Stimulated activated CD4-positive, alpha-beta T cell treated with anti-CD3 and anti-CD28 coated beads, Interleukin-1b, Interleukin-23, amount 100 ng/mL, for 4 hours (primary cell): ENCODE measurements at places on chromosomes 3 and 15.

- no peak for DNase-seq
These were observed 210.0 kb downstream of the NFKBIZ start for GRCh38 chr3:102059145-102059943.

- no peak for DNase-seq
These were observed 166.8 kb downstream of the LPP start for GRCh38 chr3:188320757-188321156.

GRCh38 chr15:80375968-80376891 lies 28.0 kb upstream of the ARNT2 start:
- no peak for DNase-seq

DNA sequence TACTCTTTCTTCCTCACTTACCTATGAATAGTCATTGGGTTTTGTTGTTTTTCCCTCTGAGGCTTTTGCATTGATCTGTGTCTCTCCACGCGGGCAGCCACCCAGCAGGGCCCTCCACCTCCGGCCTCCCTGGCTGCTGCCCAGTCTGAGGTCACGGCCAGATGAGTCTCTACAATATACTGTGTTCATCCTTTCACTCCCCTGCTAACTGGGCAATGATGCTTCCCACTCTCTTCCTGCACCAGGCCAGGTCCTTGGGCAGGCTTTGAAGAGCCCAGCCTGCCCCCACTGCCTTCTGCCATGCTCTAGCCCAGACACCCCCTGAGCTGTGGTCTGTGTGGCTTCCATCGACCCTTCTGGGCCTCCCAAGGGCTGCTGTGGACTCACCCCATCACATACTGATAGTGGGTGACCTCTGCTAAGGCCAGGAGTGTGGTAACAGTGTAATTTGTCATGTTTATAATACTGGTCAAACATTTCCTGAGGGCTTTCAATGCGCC lies 18.0 kb downstream of the PDIA5 start:
- DNase-seq = no peak

- DNase-seq = no peak
These were observed 296.2 kb downstream of the ZBTB20 start for GRCh38 chr3:114850898-114851297.

- DNase-seq = no peak
These were observed at the start of gene BOC for GRCh38 chr3:113211330-113212149. Gene BOC (plus strand): TSS chr3:113211557. CDS start chr3:113249803, 38,246 bp downstream.

- peak; percentile 53 for DNase-seq
These were observed 152.2 kb downstream of the IGSF11 start for GRCh38 chr3:118882353-118882947.

DNA sequence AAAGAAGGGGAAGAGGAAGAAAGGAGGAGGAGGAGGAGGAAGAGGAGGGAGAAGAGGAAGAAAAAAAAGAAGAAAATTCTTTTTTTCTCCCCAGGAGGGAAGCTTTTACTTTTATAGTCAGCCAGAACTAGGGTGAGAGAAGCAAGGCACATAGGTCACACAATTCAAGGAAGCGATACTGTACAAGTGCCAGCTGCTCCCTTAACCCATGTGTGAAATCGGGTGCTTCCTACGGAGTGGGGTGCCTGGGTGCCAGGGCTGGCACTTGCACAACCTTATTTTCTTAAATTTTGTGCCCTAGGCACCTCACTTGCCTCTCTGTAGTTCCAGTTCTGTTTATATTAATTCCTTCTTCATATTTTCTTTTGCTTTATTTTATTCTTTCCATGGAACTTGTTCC lies 150.4 kb downstream of the LIPC start:
- no peak for DNase-seq

DNA sequence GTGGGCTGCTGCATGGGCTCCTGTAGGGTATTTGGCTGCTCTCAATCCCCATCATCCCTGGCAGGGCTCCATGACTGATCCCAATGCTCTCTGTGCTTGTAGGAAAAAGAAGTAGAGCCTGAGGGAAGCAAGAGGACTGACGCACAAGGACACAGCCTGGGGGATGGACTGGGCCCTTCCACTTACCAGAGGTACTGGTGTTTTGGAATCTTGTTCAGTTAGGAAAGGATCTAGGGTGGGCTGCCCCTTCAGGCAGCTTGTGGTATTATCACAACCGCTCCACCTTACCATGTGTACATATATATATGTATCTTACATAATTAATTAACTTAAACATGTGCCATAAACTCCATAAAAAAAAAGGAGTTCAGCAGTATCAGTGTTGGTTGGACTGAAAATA lies 1.3 kb downstream of the SLC28A2 start:
- no peak for DNase-seq

GRCh38 chr3:14489641-14490040 lies 50.5 kb downstream of the GRIP2 start:
- no peak for DNase-seq

GRCh38 chr3:73192036-73192738 lies 130.7 kb downstream of the EBLN2 start:
- no peak for DNase-seq

DNA sequence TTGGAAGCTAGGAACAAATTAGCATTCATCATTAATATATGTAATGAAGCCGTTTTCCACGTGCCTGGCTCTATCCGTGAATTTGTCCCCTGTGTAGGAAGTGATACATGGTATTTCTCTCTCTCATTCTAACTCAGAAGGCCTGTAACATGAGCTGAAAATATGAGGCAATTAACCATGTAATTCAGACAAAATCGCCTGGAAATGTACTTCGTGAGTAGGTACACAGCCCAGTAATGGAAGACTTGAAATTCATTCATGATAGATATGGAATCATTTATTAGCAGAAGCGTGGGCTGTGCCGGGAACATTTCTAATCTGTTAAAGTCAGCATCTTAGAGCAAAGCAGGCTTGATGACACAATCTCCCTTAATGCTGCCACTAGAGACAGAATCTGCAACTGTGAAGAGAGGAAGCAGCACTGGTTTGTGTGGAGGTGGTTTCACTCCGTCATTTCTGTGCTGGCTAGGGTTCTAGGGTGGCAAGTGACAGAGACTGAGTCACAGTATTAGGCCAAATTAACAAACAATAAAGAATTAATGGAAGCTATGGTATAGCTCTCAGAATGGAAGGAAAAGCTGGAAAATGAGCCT lies 225.0 kb upstream of the PROK2 start:
- no peak for DNase-seq

DNA sequence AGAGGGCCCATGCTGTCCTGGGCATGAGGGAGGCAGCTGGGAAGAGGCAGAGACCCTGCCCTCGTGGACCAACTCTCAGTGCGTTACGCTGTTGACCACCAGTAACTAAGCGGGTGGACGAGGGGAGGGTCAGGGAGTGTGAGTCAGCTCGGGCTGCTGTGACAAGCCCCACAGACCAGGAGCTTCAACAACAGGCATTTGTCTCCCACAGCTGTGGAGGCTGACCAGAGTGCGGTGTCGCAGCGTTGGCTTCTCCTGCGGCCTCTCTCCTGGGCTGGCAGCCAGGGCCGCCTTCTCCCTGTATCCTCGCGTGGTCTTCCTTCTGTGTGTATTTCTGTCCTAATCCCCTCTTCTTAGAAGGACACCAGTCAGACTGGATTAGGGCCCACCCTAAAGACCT lies 13.0 kb downstream of the EFCC1 start:
- no peak for DNase-seq

DNA sequence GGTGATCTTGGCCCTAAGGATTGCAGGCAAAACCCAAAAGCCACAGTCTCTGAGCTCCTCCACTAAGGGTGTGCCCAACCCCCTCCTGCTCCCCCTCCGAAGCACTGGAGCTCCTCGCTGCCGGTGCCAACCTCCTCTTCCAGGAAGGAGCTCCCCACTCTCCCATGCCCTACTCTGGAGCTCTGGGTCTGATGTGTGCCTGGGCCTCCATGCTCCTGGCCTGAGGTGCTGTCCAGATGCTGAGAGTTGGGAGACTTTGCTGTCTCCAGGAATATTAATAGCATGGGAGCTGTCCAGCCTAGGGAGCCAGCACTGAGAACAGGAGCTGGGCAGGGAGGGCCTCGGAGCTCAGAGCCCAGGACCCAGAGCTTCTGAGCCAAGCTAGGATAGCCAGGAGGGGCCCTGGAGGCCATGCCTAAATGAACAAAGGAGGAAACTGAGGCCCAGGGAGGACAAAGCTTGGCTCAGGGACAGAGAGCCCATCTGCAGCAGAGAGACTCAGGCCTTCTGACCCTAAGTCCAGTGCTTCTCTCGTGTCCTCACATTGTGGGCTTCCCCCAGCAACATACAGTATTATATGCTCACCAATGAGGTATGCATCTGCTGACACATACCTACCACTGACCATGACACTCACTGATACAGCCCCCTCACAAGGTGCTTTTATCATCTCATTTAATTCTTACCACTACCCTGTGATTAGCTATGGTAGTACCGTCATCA lies 36.9 kb upstream of the HERC1 start:
- no peak for DNase-seq

DNA sequence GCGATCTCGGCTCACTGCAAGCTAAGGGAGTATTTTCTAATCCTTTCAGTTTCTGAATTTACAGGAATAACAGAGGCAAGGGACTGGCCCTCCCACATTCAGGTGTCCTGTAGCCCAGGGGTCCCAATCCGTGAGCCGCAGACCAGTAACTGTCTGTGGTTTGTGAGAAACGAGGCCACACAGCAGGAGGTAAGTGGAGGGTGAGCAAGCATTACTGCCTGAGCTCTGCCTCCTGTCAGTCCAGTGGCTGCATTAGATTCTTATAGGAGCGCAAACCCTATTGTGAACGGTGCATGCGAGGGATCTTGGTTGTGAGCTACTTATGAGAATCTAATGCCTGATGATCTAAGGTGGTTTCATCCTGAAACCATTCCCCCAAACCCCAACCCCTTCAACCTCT lies 5.0 kb upstream of the IL17RC start:
- no peak for DNase-seq

GRCh38 chr15:101003706-101004105 lies 84.5 kb downstream of the LRRK1 start:
- DNase-seq = no peak

DNA sequence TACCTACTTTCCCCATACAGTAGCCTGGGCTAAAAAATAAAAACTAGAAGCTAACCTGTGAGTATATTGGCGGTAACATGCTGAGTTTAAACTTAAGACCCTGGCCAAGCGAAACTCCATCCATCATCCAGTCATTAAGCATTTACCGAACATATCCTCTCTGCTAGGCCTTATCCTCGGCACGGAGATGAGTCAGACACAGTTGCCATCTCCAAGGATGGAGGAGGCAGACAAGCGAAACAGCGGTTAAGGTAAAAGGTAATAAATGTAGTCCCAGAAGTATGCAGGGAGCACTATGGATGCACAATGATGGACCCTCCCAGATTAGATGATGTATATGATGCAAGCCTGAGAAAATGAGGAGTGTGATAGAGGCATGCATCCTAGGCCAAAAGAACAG lies 143.6 kb downstream of the RYR3 start:
- DNase-seq = no peak

- DNase-seq = no peak
These were observed 641 bp upstream of the VPS13C start for GRCh38 chr15:62060896-62061280.

DNA sequence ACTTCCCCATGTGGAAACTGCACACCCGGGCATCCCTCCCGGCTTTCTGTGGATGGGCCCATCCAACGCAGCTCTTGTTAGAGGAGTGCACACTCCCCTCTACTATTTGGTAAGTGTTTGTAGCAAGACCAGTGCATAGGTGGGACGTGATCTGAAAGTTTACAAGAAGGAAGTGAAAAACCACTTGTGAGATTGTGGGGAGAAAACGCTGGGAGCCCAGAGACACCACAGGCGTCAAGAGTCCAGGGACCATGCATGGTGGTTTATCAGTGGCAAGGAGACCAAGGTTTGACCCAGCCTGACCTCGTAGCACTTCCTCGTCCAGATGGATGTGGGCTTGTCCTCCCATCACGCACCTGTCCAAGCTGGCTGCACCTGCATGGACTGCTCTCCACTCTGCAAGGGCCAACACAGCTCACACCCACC lies 51.6 kb downstream of the ATP10A start:
- no peak for DNase-seq

DNA sequence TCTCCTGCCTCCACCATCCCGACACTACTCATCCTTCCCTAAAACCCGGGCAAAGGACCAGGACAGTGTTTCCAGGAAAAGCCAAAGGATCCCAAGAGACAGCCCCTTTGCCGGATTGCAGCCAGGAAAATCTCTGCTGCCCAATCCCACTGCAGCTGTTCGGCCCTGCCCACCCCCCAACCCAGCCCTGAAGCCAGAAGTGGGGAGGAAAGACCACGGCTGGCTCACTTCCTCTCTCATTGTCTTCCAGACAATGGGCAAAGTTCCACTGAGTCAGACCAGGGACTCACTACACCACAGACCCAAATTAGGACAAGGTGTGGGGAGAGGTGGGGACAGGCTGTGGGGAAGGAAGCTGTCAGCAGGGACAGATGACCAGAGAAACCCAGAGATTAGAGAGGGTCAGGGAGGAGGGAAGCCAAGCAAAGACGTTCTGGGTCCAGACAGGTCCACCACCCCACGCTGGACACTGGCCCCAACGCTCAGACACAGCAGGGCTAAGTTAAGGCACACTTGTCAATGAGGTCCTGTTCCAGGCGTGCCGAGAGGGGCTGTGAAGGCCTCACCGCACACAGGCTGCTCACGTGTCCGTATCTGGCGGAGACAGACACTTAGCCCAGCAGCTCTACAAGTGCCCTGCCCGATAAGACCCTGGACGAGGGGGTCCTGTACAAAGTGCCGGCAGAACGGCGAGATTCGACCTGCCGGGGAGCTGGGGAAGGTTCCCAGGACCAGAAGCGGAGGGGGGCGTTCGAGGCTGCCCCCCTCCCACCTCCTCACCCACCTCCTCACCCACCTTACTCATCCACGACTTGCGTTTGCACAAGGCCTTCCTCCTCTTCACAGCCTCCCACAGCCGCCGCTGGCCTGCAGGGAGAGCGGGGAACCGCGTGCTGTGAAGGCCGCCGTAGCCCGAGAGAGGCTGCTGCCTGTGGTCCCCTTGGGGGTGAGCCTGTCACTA lies 21.9 kb downstream of the TNK2 start:
- DNase-seq = no peak

GRCh38 chr3:159914426-159914825 lies 74.2 kb upstream of the IL12A start:
- DNase-seq = no peak

GRCh38 chr15:101203607-101204189 lies 48.1 kb downstream of the CHSY1 start:
- no peak for DNase-seq

DNA sequence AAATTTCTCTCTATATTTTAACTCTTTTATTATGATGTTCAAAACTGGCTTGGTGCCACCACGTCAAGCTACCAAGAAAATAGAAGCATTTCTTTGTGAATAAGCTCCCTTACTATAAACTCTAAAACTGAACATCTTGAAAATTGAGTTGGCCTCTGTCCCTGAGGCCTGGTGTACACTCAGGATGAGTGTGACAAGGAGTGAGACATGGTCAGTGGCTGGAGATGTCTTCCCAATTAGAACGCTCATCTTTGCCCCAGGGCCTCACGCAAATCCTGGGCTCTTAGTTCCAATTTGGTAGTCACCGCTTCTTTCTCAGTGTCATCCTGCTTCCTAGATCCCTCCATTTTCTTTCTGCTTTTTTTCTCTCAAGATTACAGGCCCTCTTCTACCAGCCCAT lies 26.2 kb downstream of the SLC2A2 start:
- no peak for DNase-seq

DNA sequence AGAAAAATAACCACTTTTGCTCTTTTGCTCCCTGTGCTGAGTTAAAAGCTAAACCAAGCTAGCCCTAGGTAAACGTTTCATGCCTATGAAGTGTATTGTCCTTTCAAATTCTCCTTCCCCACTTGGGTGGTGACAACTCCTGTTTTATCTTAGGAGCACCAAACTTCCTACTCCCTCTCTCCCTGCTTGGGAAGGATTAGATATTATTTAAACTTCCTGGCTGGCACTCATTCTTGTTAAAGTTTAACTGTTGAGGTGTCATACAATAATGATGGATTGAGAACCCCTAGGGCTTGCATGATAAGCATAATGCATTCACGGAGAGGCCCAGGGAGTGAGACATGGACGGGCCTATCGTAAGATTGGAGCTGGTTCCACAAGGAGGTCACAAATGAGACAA lies 29.5 kb downstream of the B4GALT4 start:
- DNase-seq = no peak
